ENCODE measurements at places on chromosomes 4 and X. TPM values are rescaled to one million over a fixed set of nuclear protein-coding genes. Genes with fewer than 3 reads are reported as not detected.

The TECRL gene
- polyA plus RNA-seq: not detected

The SORCS2 gene
- not detected for polyA plus RNA-seq

The CTAG1A gene
- polyA plus RNA-seq: not detected

The ENPEP gene
- polyA plus RNA-seq: not detected

The TMPRSS11B gene
- polyA plus RNA-seq: not detected

The HELT gene
- not detected for polyA plus RNA-seq

The NR3C2 gene
- polyA plus RNA-seq: 8.2 TPM

The SH2D1A gene
- polyA plus RNA-seq: 43.8 TPM

DNA sequence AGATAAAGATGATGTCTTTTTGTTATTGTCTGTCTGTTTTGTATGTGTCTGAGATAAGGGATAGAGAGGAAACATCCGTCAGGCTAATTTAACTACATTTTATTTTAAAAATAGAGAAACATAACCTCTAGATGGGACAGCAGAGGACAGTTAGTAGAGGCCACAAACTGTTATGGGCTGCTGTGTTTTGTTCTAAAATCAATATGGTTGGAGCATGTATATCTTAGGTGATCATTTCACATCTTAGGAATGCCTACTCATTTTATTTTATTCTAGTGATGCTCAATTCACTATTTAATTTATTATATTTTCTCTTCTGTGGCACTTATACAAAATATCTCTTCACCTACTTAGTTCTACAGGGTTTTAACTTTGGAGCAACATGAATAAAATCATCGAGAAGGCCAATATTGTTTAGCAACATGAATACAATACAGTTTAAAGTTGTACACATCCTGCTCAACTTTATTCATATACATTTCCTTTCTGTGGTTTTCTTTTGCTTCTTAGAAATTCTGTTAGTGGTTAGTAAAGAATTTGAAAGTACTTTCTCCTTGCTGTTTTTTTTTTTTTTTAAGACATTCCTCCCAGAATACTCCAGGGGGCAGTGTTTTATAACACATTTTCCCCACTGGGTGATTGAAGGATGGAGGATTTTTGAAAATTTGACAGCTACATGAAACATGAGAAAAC lies 392.9 kb downstream of the UNC5C start:
- DNase-seq: peak; percentile 54

- DNase-seq: no peak
These were observed 1004.0 kb downstream of the ADGRL3 start for GRCh38 chr4:62204136-62204535.

DNA sequence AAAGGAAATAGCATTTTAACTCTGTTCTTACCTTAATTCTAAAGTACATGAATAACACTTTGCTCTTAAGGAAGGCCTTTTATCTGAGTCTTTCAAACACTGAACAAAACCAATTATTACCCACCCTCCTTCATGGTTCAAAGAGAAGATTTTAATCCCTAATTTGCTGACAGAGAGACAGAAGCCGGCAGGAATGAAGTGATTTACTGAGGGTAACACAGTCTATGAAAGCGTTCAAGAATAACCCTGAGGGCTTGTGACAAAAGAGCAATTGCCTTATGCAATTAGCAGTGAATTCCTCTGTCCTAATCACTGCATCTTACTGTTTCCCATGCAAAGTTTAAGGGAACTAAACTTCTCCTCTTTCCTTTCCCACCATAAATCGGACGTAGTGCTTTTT lies 144.1 kb downstream of the PACRGL start:
- DNase-seq: no peak

GRCh38 chrX:153868576-153869472 lies 17.1 kb downstream of the L1CAM start:
- DNase-seq: no peak

- no peak for DNase-seq
These were observed 76.7 kb upstream of the TMEM150C start for GRCh38 chr4:82638479-82638878.

DNA sequence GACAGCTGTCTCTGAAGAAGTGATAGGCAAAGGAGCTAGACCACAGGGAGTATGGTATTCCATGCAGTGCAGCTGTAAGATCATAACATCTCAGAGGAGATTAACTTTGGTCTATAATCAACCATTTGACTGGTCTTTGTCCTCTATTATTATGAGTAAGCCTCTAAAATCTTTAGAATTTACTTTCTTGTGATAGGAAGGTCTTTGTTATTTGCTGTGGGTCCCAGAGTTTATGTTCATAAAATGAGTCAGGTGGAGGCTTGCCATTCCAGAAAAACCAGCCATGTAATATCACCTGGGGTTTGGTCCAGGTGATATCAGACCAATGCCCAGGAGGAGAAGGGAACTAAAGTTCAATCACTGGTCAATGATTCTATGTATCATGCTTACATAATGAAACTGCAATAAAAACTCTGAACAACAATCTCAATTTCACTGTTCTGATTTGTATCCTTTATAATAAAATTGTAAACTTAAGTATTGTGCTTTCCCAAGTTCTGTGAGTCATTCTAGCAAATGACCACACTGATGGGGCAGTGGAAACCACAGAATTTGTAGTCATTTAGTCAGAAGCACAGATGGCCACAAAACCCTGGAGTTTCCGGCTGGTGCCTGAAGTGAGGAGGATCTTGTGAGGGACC lies 239.6 kb upstream of the TRAM1L1 start:
- no peak for DNase-seq

- DNase-seq: no peak
These were observed 404.8 kb downstream of the KLHL13 start for GRCh38 chrX:117711782-117712181.

DNA sequence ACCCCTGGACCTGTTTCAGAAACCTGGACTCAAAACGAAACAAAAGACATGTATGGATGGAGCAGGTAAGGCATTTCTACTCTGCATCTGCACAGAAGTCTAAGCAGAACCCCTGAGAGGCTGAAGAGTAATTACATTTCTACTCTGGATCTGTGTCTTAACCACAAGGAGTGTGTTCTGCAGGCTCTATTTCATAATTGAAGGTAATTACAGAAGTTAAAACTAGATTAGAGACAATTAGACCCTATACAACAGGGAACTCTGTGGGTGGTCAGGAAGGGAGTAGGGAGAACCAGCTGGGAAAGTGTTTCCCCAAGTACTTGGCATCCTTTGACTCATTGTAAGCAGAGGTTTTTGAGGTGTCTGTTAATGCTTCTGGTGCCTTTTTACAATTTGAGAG lies 69.8 kb downstream of the IGSF1 start:
- DNase-seq: no peak

- no peak for DNase-seq
These were observed 98.8 kb upstream of the CLNK start for GRCh38 chr4:10783351-10783750.

- no peak for DNase-seq
These were observed 21.0 kb upstream of the IL13RA2 start for GRCh38 chrX:115038406-115038805.

GRCh38 chr4:107283587-107284559 lies 247.8 kb upstream of the DKK2 start:
- DNase-seq: no peak

GRCh38 chrX:103155201-103155600 lies 59.7 kb upstream of the BEX4 start:
- no peak for DNase-seq

GRCh38 chrX:12790885-12791256 lies 341 bp upstream of the PRPS2 start:
- no peak for DNase-seq

DNA sequence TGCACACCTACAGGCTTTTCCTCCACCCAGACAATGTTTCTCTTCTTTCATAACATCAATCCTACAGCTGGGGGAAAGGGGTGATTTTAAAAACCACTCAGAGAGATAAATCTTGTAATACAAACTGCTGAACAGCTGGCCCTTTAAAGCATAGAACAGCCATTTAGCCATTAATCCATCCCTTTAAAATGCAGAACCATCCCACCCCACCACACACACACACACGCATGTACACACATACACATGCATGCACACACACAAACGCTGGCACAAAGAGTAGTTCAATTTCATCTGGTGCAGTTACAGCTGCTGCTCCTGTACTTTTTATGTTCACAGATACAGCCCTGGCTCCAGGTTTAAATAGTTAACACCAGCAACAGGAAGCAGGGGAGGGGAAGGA lies 426.1 kb downstream of the MID1IP1 start:
- no peak for DNase-seq

DNA sequence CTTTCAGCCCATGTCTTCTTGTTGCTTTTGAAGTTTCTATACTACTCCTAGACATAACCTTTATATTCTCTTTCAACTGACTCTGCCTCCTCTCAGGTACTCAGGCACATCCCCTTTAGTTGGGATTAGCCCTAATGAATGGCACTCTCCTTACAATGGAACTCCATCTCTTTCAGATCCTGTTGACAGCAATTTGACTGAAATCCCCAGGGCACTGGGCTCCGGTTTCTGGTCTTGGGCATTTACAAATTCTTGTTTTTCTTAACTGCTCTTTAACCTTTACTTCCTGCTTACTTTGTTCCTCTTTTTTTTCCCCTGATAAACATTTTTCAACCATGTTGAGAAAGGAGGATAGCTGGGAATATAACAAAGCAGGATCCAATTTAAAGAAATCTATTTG lies 68.9 kb downstream of the ENOX2 start:
- no peak for DNase-seq

- DNase-seq: no peak
These were observed 69.7 kb upstream of the MAMLD1 start for GRCh38 chrX:150293311-150294013.

- DNase-seq: no peak
These were observed 580.2 kb downstream of the INPP4B start for GRCh38 chr4:142265946-142266345.

DNA sequence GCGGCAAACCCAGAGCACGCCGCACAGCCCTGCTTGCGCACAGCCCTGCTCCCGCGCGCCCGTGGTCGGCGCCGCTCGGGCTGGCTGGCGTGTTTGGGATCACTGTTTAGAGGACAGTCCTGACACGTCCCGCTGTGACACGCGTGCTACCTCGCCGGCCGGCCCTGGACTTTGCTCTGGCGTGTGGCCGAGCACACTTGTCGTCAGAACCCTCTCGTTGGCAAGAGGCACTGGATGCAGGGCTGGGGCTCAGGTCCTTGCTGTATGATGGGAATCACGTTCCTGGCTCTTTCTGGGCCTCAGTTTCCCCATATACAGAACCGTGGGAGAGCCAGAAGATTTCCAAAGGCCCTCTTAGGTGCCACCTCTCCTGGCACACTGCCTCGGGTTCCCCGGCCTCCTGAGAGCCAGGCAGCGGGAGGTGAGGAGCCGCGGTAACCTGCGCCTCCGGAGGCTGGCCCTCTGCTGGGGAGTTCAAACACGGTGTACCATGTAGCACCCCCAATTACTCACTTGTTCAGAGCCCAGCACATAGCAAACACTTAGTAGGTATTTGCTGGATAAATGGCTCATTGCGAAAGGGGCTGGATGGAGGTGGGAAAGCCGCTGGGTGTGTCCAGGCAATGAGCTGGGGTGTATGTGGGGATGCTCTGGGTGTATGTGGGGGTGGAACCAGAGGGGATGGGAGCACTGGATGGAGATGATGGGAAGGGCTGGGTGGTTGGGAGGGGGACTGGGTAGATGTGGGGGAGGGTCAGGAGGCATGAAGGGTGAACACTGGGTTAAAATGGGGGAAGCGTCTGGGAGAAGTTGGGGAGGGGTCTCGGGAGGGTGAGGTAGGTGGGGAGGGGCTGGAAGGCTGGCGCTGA lies 76.6 kb downstream of the HTRA3 start:
- no peak for DNase-seq

DNA sequence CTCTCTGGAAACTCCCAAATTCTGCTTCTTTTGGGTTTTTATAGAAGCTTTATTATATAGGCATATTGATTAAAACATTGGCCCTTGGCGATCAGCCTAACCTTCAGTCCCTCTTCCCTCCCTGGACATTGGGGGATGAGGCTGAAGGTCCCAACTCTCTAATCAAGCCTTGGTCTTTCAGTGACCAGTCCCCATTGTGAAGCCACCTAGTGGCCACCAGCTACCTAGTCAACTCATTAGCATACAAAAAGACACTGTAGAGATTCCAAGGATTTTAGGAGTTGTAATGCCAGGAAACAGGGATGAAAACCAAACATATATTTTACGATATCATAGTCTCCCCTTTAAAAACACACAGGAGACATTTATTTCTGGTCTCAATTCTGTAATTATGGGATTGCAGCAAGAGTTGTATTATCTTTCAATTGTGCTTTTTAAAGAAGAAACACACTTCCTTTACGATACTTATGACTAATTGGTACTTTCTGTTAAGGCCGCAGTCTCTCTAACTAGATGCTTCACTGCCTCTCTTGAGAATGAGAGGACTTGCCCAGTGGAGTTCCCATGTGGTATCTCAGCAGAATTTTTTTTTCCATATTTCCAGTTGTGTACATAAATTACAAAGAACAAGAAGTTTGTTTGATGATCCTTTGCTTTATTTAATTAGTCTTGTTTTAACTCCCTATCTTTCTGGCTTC lies 58.2 kb downstream of the WDR17 start:
- DNase-seq: no peak

DNA sequence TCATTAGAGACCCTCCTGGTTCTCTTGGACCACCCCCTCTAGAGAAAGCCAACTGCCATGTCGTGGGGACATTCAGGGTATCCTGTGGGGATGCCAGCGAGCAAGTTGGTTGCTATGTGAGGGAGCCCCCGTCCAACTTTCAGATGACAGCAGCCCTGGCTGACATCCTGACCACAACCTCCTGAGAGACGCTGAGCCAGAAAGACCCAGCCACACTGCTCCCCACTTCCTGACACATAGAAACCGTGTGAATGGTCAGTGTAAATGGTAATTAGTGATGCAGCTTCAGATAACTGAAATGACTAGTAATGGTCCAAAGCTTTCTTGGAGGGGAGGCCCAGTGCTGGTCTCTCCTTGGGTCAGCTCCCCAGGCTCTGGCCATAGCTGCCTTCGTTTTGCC lies 10.8 kb downstream of the CLCN4 start:
- DNase-seq: no peak

DNA sequence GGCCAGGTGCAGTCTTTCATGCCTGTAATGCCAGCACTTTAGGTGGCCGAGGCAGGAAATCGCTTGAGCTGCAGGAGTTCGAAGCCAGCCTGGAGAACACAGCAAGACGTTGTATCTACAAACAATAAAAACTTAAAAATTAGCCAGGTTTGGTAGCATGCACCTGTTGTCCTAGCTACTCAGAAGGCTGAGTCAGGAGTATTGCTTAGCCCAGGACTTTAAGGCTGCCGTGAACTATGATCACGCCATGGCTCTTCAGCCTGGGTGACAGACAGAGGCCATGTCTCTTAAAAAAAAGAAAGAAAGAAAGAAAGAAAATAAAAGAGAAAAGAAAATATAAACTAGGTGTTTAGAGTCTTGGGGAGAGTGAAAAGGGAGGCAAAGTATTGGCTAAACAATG lies 96.4 kb upstream of the PDE5A start:
- DNase-seq: no peak

DNA sequence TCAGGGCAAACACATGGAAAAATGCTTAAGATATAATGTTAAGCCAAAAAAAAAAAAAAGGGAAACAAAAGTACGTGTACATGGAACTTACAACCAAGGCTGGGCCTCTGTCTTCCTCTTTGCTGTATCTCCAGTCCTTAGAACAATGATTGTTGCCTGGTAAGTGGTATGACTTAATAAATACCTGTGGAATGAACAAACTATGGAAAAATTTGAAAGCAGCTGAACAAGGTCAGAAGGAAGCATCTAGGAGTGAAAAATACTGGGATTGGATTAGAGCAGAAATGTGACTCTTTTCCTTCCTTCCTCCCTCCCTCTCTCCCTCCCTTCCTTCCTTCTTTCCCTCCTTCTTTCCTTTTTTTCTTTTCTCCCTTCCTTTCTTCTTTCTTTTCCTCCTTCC lies 54.2 kb upstream of the SMIM10 start:
- DNase-seq: no peak

- DNase-seq: peak; percentile 28
These were observed 30.0 kb downstream of the BBS12 start for GRCh38 chr4:122762520-122762919.

Data from naive thymus-derived CD4-positive, alpha-beta T cell (primary cell).